Stimulated activated CD4-positive, alpha-beta T cell treated with anti-CD3 and anti-CD28 coated beads, Interleukin-15, amount 100 ng/mL, for 1 hour (primary cell): ENCODE measurements at places on chromosomes 3 and 15.

DNA sequence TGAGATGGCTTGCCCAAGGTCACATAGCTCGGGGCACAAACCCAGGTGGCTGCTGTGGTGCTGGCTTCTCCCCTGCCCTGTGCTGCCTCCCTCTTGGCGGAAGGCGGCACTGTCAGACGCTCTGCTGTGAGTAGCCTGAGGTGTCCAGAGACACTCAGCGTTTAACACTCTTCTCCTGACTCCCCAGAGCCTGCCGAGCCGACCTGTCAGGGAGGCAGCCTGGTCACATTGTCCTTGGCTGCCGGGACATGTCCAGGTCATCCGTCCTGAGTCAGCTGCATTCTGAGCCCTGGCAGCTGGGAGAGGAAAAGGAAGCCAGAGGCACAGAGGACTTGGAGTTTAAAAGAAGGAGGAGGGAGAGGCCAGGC is 4.7 kb downstream of the LMAN1L start:
- no peak for DNase-seq

GRCh38 chr3:114872050-114872449 is 275.0 kb downstream of the ZBTB20 start:
- DNase-seq, result no peak

DNA sequence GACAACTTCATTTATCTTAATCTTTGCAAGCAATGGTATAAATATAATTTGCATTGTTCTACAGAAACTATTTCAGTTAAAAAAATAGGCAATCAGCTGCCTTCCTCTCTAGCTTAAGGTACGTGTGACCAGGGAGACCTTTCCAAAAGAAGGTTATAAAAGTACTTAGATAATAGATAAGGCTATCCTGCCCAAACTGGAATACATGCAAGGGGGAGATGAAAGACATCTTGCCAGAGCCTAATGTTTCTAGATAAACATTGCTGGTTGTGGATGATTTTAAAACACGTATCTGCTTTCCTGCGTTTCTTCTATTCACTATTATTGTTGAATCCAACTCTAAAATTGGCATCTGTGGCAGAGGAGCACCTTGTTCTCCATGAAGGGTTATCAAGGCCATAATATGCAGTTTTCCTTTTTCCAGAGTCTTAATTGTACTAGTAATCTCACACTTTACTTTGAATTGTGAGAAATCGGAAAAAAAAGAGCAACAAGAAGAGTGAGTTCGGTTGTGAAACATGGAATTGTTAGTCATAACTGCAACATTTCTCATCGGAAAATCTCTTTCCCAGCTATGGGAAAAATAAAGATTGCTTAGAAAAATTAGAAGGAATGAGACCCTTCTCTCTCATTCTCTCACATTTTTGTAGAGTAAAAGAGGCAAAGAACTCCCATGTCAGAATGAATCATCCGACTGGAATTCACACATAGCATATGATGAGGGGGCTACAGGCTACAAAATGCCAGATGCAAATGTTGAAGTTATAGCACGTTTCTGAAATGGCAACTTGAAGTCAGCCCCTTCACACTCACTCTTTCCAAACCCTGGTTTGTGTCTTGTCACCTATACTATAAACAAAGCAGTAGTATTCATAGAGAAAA is 936.1 kb upstream of the NR2F2 start:
- no peak for DNase-seq

GRCh38 chr3:51145811-51146585 is 239.1 kb upstream of the MANF start:
- no peak for DNase-seq

- no peak for DNase-seq
These were observed 131.3 kb upstream of the PTX3 start for GRCh38 chr3:157305392-157305791.

- no peak for DNase-seq
These were observed 226.3 kb downstream of the MCTP2 start for GRCh38 chr15:94457661-94458060.

- DNase-seq, result no peak
These were observed 8.0 kb downstream of the HDDC3 start for GRCh38 chr15:90924375-90924774.
